CD14-positive monocyte (primary cell): ENCODE measurements at places on chromosomes 6 and 20.

GRCh38 chr20:11766961-11767360 is 150.7 kb upstream of the BTBD3 start:
- DNase-seq, result no peak

DNA sequence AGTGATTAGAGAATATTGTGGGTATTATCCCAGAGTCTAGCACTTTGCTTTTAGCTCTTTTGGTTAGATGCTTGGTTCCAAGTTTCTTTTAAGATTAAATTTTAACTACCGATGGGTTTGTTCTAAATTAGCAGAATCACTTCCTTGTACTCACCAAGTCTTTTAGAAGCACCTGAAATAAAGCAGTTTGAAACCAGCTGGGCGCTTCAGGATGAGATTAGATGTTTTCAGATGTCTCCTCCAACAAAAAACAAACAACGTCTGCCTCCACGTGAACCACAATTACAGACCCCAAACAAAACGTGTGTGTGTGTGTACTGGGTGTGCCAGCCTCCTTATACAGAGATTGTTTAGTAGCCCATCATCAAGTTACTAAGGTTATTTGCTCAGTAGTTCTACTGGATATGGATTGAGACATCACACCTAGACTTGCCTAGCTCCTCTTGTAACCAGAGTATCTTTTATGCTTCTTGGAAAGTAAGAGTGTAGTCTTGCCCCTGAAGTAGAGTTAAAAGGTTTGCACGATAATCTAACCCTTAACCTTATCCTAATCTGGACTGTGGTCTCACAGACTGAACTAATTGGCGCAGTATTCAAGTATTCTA is 2.3 kb downstream of the DSTN start:
- no peak for DNase-seq

DNA sequence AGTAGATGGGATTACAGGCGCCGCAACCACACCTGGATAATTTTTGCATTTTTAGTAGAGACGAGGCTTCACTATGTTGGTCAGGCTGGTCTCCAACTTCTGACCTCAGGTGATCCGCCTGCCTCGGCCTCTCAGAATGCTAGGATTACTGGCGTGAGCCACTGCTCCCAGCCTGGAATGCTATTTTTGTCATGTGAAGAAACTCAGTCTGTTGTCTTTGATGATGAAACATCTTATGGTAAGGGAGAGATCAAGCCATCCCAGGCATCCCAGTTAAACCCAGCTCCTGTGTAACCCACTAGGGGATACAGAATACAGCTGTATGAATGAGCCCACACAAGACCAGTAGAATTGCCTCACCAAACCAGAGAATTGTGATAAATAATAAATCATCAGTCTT is 83.6 kb upstream of the RBM24 start:
- DNase-seq, result no peak

GRCh38 chr20:9920866-9921265 is 82.0 kb upstream of the PAK5 start:
- no peak for DNase-seq

- DNase-seq, result no peak
Observed at GRCh38 chr20:24790746-24791283, 158.3 kb upstream of the CST7 start.

DNA sequence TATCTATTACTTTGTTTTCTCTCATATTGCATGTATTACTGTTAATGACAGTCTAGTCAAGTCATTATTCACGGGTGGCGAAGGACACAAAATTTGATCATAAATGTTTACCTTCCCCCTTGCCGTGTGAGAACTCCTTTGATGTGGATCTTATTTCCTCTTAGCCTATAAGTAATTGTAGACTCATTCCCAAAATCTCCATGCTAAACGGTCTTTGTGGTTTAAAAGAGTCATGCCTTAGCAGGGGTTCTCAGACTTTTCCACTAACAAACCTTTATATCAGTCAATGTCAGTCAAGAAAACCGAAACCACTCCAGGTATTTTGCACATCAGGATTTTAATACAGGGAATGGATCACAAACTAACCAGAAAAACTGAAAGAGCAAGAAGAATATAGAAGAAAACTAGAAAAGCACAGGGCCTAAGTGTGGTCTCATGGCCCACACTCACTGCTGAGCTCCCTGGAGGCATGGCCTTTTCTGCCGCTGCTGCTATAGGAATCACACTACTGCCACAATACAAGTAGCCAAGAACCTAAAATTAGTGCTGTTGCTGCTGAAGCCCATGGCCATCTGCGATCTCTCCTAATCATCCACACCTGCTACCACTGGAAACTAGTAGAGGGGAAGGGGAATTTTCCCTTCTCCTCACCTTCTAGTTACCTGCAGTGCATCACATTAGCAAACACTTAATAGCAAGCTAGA is 186.0 kb upstream of the POU3F2 start:
- no peak for DNase-seq
